Suppressor macrophage (primary cell): ENCODE measurements at places on chromosomes 2 and 18.

DNA sequence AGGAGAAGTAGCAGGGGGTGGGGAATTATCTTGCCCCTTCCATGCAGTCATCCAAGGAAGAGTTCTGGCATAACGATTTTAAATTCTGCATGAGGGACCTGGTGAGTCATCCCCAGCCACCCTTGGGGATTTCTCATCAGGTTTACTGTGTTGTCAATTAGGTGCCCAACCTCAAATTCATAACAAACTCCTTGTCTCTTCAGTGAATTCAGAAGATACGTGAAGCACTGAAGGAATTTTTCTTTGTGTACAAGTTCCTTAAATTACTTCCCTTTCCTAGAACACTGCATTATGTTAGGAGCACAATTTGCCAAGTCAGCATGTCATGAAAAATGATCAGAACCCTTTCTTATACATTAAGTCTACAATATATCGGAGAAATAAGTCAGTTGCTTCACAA, 70.8 kb upstream of the NOSTRIN start:
- peak; percentile 24 for DNase-seq

DNA sequence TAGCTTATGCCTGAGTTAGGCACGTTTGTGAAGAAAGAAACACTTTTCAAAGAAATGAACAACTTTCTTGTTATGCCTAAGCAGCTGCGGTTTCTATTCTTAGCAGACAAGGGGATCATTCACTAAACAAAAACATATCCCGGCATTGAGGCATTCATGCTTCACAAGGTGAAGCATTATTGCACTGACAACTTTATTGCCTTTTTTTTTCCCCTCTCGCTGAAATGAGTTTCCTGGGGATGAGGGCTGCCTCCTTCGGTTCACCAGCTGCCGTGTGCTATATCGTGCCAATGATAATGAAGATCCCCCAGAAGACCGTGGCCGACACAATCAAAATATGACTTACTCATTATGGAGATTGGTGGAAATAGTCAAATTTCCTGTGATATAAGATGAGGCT, 288.2 kb upstream of the ST6GAL2 start:
- DNase-seq: no peak

- peak; percentile 31 for DNase-seq
These were observed 24.2 kb downstream of the CTIF start for GRCh38 chr18:48563027-48563426.

DNA sequence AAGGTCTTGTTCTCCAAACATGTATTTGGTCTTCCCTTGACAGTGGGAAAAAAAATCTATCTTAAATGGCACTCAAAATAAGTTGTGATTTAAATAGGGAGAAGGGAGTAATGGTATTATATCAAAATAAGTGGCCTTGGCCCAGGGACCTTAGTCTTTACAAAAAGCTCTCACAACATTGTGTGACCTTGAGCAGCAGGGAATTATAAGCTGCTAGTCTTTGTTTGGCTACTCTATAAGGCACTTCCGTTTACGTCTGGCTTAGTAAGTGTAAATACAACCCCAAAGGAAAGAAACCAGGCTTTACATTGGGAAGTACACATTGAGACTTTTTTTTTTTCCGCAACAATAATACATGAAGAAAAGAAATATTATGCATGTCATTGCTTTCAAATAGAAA, 734.0 kb upstream of the LINC00305 start:
- no peak for DNase-seq

- DNase-seq: no peak
These were observed 464.9 kb downstream of the CDH2 start for GRCh38 chr18:27712066-27712465.

GRCh38 chr2:227772197-227772661, 26.5 kb downstream of the SCYGR8 start:
- no peak for DNase-seq

GRCh38 chr2:158202161-158202815, 100.6 kb downstream of the UPP2 start:
- DNase-seq: no peak

DNA sequence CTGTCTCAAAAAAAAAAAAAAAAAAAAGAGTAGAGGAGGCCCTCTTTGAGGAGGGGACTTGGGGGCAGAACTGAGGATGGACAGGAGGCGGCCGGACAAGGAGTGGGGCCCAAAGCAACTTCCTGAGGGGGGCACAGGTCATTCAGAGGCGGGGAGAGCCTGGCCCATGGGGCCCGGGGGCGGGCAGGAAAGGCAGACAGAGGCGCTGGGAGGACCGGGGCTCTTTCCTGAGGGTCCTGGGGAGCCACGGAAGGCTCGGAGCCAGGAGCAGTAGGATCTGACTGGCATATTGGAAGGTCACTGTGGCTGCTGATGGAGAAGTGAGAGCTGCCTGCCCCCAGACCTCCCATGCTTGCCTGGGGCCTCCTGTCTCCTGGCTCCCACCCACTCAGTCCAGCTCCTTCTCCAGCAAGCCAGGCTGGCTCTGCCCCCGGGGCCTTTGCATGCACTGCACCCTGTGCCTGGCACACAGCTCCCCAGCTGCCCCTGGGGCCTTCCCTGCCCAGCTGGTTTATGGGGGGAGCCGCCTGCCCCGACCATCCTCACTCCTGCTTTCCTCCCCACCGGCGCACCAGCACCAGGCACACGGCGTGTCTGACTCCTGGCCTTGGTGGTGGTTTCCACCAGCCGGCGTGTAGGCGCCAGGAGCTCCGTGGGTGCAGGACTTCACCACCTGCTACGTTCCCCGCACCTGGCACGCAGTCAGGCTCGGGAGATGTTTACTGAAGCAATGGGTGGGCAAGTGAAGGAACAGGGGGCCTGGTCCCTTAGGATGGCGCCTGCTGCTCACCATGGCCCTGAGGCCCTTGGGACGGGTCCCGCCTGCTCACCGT, 5.6 kb downstream of the ESPNL start:
- DNase-seq: peak; percentile 19

DNA sequence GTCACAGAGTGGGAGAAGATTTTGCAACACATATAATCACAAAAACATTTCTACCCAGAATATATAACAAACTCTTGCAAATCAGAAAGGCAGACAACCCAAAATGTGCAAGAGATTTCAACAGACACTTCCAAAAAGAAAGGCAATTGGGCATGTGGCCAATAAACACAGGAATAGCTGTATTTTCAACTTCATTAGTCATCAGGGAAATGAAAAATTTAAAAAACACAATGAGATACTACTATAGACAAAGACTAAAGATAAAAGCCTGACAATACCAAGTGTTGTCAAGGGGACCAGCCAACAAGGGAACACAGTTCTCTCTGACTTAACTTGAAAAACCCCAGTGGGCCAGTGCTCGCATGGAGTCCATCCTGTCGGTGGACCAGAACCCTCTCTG, 40.5 kb downstream of the MTHFD2 start:
- peak; percentile 12 for DNase-seq

DNA sequence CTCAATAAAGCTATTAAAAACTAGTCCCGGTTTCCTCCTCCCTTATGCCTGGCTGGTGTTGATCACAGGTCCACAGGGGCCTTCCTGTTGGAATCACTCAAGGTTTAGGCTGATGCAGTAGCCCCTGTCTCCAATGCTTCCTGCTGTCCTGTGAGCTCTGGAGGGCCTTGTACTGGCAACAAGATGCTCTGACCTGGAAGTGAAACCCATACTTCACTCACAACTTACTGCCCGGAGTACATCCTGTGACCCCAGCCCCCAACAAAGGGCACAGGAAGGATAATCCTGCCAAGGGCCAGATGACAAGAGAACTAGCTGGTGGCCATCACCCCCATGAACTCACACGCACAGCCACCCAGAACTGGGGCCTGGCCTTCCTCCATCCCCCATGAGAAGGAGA, 50.3 kb downstream of the ZBTB7C start:
- DNase-seq: no peak

DNA sequence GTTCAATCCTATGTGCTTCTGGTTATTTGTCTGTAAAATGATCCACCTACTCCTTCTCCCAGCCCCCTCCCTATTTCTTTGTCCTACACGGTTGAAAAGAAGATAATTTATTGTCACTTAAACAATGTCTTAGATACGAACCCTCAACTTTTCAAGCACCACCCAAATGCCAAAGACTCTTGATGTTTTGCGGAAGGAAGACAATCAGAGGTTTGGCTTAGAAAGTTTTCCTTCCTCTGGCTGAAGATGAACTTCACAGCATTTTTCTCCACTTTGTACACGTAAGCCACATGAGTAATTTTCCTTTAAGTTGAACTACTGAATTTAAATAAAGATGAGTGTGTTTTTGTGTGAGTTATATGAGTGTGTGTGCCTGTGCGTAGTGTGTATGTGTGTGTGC, 25.5 kb upstream of the SLC8A1 start:
- DNase-seq: no peak

- DNase-seq: no peak
These were observed 23.8 kb downstream of the ADRA2B start for GRCh38 chr2:96092573-96092877.

DNA sequence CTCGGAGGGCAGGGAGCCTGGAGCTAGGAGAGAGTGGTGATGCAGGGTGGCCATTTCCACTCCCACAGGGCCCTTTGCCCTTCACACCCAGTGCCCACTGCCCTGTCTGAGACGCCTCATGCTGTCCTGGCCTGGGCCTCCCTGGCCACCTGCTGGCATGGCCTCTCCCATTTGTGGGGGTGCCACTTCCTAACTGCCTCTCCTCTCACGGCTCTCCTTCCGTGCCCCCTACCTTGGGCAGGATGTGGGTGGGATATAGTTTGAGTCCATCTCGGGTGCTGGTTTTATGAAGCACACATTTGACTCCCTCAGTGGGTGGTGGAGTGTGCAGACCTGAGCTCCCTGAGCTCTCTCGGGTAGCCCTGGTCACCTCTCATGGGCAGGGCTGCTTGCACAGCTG, 46.0 kb downstream of the DGKD start:
- no peak for DNase-seq

GRCh38 chr2:223548194-223548593, 54.0 kb downstream of the SCG2 start:
- DNase-seq: no peak

DNA sequence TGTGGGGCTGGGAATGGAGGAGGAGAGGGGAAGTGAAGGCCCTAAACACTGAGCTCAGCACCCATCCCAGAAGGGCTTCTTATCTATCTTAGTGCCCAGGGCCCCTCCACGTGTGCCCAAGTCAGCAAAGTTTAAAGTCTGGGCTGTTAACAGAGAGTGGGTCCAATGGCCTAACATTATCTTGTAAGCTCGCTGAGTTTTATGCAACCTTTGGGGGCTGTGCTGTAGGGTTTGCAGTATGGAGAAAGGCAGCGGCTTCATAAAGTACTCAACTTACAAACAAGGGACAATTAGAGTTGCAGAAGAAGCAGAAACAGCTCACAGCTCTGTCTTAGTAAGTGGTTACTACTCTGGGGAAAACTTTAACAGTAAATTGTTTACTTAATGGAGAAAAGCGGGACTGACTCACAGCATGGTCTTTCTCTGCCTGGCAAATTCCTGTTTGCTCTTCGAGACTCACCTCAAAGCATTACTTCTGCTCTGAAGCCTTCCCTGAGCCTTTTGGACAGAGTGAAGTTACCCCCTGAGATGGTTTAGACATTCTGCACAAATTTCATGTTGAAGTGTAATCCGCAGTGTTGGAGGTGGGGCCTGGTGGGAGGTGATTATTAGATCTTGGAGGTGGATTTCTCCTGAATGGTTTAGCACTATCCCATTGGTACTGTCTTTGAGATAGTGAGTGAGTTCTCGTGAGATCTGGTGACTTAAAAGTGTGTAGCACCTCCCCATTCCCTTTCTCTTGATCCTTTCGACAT, 9.0 kb downstream of the ENOSF1 start:
- DNase-seq: no peak

GRCh38 chr2:84957771-84958134, 13.2 kb upstream of the KCMF1 start:
- no peak for DNase-seq

DNA sequence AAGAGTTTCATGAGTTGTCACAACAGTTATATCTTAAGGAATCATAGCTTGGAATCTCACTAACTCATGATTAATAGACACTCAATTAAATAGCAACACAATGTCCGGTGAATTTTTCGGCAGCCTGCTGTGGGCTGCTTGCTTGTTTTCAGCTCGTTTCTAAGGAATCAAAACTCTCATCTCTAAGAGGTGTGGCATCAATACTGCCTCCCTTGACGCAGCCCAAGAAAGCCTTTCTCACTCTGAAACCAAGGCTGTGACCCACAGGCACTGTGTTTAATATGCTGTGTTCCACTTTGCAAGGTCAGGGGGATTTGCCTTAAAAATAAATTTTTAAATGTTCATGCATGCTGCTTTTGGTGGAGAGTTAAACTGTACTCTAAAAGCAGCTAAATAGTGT, 5.4 kb downstream of the DCC start:
- DNase-seq: no peak

GRCh38 chr2:170215021-170215420, 37.1 kb downstream of the MYO3B start:
- DNase-seq: no peak

- no peak for DNase-seq
These were observed 18.0 kb upstream of the DAPL1 start for GRCh38 chr2:158777077-158777476.

DNA sequence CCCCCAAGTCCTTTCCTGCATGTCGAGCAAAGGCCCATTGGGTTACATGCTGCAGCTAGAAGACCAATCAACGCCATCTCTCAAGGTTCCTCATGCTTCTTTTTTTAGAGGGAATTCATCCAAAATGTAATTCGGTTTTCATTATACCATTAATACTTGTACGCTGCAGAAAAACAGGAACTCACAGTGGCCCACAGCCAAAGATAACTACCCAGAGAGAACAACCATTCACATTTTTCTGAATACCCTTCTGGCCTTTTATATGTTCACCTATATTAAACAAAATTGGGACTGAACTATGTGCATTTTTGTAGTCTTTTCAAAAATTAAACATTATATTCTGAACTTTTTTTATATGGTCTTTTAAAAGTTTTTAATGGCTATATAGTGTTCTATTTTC, 25.8 kb downstream of the FARP2 start:
- no peak for DNase-seq

GRCh38 chr2:208037564-208038487, 12.5 kb upstream of the PLEKHM3 start:
- DNase-seq: no peak
